ENCODE measurements at places on chromosomes 13 and 19. TPM values are rescaled to one million over a fixed set of nuclear protein-coding genes. Genes with fewer than 3 reads are reported as not detected.

DNA sequence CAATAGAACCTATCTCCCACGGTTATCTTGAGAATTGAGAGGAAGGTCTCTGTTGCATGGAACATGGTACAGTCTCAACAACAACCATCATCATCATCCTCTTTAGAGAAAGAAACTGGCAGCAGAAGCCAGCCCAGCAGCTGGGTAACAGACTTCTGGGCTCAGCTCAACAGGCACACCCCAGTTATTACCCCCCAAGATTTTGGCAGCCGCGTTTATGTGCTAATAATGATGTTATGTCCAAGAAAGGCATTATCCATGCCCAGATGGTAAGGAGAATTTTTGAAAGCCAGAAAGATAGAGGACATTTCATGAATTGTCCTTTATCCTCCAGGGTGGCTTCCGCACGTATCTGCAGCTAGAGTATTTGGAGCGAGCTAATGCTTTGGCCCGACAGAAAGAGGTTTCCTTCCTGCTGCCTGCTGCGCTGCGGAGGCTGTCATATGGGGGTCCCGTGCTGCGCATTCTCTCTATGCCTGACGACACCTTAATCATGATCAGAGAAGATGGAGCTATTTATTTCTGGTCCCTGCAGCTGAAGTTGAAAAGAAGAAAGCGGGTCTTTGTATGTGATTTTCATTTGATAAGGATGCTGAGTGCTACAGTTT, 89.9 kb downstream of the TEX26 start:
- no peak overlapping the region for H3K27ac ChIP-seq
- no peaks in the 10 kb centered on the region for H3K36me3 ChIP-seq
- no peak overlapping the region for H3K4me3 ChIP-seq
- no peaks in the 10 kb centered on the region for H3K27me3 ChIP-seq

GRCh38 chr13:23620211-23620610, 50.0 kb downstream of the TNFRSF19 start:
- no peaks in the 10 kb centered on the region for H3K4me1 ChIP-seq
- no peaks in the 10 kb centered on the region for H3K27me3 ChIP-seq
- H3K27ac ChIP-seq, result no peak overlapping the region
- no peak for DNase-seq
- no peak overlapping the region for H3K4me3 ChIP-seq

The UQCR11 gene
- total RNA-seq, result 70.2 TPM

GRCh38 chr13:42808341-42808940, 27.1 kb downstream of the FAM216B start:
- no peaks in the 10 kb centered on the region for H3K4me1 ChIP-seq
- H3K27ac ChIP-seq, result no peak overlapping the region
- no peaks in the 10 kb centered on the region for H3K36me3 ChIP-seq
- no peaks in the 10 kb centered on the region for H3K27me3 ChIP-seq
- no peak for DNase-seq
- H3K4me3 ChIP-seq, result no peak overlapping the region

GRCh38 chr19:28066988-28067387, 1146.0 kb downstream of the UQCRFS1 start:
- DNase-seq, result no peak
- no peaks in the 10 kb centered on the region for H3K4me1 ChIP-seq
- no peaks in the 10 kb centered on the region for H3K36me3 ChIP-seq
- H3K27ac ChIP-seq, result no peak overlapping the region
- H3K27me3 ChIP-seq, result no peaks in the 10 kb centered on the region

- H3K27me3 ChIP-seq, result no peaks in the 10 kb centered on the region
- no peak overlapping the region for H3K4me3 ChIP-seq
- DNase-seq, result no peak
- no peak overlapping the region for H3K27ac ChIP-seq
Measured at GRCh38 chr19:54916822-54917221, 10.9 kb downstream of the NCR1 start.

The CYP2F1 gene
- total RNA-seq, result not detected

All from thyroid gland (tissue), 4 donors.